Liver (tissue), 10 donors: ENCODE measurements at places on chromosomes 6 and 20. TPM values are rescaled to one million over a fixed set of nuclear protein-coding genes. Genes with fewer than 3 reads are reported as not detected.

POM121L2 gene
- polyA plus RNA-seq = not detected

VIP gene
- 0.09 TPM for polyA plus RNA-seq

SIRPB1 gene
- 0.80 TPM for polyA plus RNA-seq

CYP24A1 gene
- not detected for polyA plus RNA-seq

KCNQ5 gene
- polyA plus RNA-seq = 0.02 TPM
